ENCODE measurements at places on chromosomes 4 and X. TPM values are rescaled to one million over a fixed set of nuclear protein-coding genes. Genes with fewer than 3 reads are reported as not detected.

Gene VEGFD
- total RNA-seq, result 0.20 TPM

Gene TAPT1
- 14.5 TPM for total RNA-seq

Gene MAGEE1
- total RNA-seq, result 0.44 TPM

Gene FOXO4
- total RNA-seq, result 5.2 TPM

Gene TMSB15A
- 1.1 TPM for total RNA-seq

Gene DMD
- 3.8 TPM for total RNA-seq

Gene IL21
- not detected for total RNA-seq

Gene PSMD10
- 54.8 TPM for total RNA-seq

Gene POLN
- 1.3 TPM for total RNA-seq

Gene CT83
- total RNA-seq, result not detected

Gene CD38
- total RNA-seq, result 10.9 TPM

Gene LIAS
- total RNA-seq, result 4.6 TPM

Gene CXXC4
- total RNA-seq, result not detected

Gene CSAG3
- total RNA-seq, result not detected

Gene CNKSR2
- total RNA-seq, result not detected

Gene CDX4
- not detected for total RNA-seq

Gene TMPRSS11F
- total RNA-seq, result not detected

Gene MAGT1
- total RNA-seq, result 253 TPM

Gene CABS1
- total RNA-seq, result not detected

Gene TRAM1L1
- total RNA-seq, result 0.65 TPM

Gene KLF8
- 0.22 TPM for total RNA-seq

Gene GPAT3
- 23.4 TPM for total RNA-seq

Gene RBM47
- total RNA-seq, result not detected

Gene MUC7
- not detected for total RNA-seq
